ENCODE measurements at places on chromosomes 13 and 19.

- no peak for DNase-seq
Observed at GRCh38 chr19:17402982-17403855, 2.2 kb downstream of the BST2 start.

GRCh38 chr19:51253088-51253806 is 2.4 kb downstream of the SIGLECL1 start:
- no peak for DNase-seq

DNA sequence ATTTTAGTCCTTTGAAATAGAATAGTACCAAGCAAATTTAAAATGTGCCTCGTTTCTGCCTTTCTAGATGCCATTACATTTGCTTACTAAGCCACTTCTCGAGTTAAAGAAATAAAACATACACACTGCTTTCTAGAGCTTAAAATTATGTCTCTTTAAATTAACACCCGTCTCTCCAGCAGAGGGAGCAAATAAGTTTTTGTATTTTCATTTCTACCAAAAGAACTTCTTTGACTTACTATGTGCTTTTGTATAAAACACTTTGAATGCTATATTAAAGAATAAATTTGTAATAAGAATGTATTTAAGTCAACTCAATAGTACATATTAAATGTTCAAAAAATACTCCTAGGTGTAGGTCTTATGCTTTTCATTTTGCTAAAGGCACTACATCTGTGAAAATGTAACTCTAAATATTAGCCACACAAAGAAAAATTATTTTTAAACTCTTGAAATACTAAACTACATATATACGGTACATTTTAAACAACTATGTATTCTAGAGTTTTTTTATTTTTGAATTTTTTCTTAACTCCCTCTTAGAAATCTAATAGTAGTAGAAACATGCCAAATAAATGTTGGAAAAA is 269.3 kb upstream of the MIR17HG start:
- DNase-seq, result no peak

- DNase-seq, result no peak
Observed at GRCh38 chr13:109745702-109746101, 40.7 kb downstream of the IRS2 start.
